ENCODE measurements at places on chromosomes 5 and 9.
A peak's percentile ranks its signal among the peaks of the same experiment; 100 is the strongest.

GRCh38 chr9:16312116-16312515 lies 558.4 kb downstream of the BNC2 start:
- no peak for DNase-seq

- DNase-seq: no peak
These were observed 184.5 kb downstream of the CRB2 start for GRCh38 chr9:123540457-123540856.

DNA sequence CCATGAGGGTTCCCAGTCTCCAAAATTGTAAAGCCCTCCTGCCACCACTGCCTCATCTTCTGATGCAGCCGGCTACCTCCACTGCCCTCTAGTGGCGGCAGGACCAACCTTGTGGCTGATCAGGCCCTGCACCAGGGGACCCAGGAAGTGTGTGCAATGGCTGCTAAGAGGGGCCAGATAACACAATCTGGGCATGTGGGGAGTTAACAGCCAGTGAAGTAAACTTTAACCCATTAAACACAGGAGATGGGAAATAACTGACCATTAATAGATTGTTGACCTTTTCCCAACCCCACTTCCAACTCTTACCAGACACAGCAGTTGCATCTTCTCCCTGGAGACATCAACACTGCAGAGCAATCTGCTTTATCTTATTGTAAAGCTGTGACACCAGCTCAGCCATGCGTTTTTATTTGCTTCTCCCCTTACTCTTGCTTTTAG lies 63.3 kb downstream of the FREM1 start:
- DNase-seq: no peak

DNA sequence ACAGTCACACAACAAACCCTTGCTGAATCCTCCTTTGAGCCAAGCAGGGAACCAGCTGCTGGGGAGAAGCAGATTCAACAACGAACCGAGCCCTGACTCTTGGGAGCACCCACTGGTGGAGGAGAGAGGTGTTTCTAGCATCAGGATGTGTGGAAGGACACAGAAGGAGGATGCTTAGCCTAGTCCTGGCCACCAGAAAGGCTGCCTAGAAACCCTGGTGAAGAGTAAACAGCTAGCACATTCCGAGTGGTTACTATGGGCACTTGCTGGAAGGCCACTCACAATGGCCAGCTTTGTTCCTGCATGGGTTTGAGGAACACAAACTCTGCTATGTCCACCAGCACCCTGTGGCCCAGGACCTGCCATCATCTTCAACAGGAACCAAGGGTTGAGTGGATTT lies 1.8 kb downstream of the TIFAB start:
- no peak for DNase-seq

- no peak for DNase-seq
These were observed 28.4 kb upstream of the SMIM32 start for GRCh38 chr5:136221340-136221739.

- DNase-seq: no peak
These were observed 120.4 kb downstream of the SPATA31D1 start for GRCh38 chr9:82108941-82109340.

GRCh38 chr9:114096041-114096511 lies 3.0 kb downstream of the KIF12 start:
- no peak for DNase-seq

GRCh38 chr5:10634562-10634961 lies 70.7 kb downstream of the ANKRD33B start:
- no peak for DNase-seq

- no peak for DNase-seq
These were observed 260.2 kb downstream of the ARHGAP26 start for GRCh38 chr5:143030349-143030748.

GRCh38 chr5:125812651-125813050 lies 610.6 kb upstream of the GRAMD2B start:
- DNase-seq: no peak

DNA sequence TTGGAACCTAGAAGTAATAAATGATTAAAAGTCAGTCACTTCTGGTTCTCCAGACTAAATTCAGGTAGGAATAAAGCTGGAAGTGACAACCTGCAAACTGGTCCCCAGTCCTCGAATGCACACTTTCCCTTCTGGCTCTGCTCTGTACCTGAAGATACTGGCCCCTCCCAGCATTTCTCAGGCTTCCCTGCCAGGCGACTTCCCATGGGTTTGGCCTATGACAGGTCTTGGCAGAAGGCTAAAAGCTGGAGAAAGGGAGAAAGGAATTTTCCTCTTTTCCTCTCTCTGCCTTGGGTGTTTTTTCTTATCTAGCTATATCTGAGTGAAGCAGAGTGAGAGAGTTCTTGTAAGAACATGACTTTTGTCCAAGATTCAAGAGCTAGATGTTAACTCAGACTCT lies 1005.7 kb downstream of the DTWD2 start:
- no peak for DNase-seq

- no peak for DNase-seq
These were observed 472.9 kb upstream of the FTMT start for GRCh38 chr5:121378559-121379359.

GRCh38 chr5:171907725-171908343 lies 98.6 kb downstream of the FBXW11 start:
- DNase-seq: peak; percentile 43

DNA sequence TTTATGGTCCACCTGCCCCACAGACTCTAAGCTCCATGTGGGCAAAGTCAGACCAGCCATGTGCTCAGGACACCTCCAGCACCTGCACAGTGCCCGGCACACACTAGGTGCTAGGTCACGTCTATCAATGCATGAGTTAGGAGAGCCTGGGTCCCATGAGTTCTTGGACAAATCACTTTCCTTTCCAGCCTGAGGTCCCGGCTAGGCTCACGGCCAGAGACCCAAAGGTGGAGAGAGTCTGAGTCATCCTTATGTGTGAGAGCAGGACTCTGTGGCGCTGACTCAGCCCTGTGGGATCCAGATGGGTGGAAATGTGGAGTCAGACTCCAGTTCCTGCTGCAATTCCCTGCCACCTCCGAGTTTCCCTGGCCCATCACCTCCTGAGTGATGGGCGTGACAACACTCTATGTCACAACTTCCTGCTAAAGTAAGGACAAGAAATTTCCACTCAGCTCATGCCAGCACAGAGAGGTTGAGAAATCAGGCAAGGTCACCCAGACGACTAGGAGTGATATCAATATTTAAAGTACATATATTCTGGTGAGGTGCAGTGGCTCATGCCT lies 2.5 kb upstream of the ST6GALNAC4 start:
- DNase-seq: peak; percentile 88

DNA sequence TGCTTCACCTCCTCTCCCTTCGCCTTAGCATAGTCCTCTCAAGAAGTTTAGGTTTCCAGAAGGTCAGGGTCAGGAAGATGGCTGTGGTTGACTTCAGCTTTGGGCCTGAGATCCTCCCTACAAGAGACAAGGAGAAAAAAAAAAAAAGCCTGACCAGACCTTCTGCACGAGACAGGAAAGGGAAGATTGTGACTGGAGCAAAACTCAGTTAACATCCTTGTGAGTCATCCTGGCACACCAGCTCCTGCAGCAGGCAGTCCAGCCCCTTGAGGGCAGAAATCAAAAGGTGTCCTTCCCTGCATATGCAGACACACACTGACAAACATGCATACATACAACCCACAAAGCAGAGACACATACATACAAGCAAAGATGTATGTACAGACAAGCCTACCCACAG lies 18.0 kb upstream of the ENHO start:
- no peak for DNase-seq

- DNase-seq: no peak
These were observed 65.1 kb downstream of the PLPPR1 start for GRCh38 chr9:101093620-101094019.

GRCh38 chr5:171725205-171725601 lies 60.4 kb upstream of the SMIM23 start:
- DNase-seq: no peak

DNA sequence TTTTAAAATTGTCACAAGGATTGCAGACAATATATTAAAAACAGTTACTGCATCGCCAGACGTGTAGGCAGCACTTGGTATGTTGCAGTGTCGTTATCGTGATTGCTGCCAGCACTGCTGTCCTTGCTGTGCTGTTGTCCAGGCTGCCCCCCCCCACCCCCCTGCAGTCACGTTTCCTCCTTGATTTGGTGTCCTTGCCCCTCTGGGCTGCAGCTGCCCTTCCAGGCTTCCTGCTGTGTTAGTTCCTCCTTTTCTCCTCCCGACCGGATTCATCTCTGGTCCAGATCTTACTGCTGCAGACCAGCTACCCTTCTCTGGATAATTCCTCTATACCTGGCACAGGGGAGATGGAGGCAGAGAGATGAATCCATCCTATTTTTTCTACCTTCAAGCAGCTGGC lies 298.9 kb downstream of the TRIM32 start:
- DNase-seq: no peak

- DNase-seq: peak; percentile 53
These were observed 183.9 kb upstream of the OTULINL start for GRCh38 chr5:14397717-14398116.

DNA sequence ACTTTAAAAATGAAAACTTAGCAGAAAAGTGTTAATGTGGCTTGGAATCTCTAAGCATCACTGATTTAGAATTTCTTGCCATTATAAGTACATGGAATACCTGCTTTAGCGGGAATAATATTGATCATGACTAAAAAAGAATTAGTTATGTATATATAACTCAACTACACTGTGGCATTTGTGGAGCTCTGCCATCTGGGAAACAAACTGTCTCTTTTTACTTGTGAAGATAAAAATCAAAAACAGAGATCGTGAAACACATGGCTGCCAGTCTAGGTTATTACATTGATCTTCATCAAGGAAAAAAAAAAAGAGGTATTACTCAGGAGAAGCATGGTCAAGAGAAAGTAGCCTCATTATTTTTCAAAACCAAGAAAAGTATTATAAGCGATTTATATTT lies 287.4 kb downstream of the HTR1A start:
- DNase-seq: no peak

DNA sequence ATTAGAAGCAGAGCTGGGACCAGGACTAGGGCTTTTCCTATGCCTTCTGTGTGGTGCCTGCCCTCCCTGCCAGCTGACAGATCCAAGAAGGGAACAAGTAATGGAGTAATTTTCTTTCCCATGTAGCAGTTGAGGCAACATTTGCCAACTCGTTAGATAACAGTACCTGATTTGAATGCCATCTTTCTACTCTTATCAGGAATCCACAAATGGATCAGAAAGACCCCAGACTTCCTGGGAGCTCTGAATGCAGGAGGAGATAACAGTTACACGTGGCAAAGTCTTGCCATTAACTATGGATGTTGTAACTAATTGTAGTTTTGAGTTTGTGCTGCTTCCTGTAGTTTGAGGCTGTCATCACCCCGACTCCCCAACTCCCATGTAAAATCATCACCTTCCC lies 39.2 kb downstream of the RCL1 start:
- no peak for DNase-seq

- no peak for DNase-seq
These were observed 214.6 kb downstream of the SREK1 start for GRCh38 chr5:66358741-66359140.

DNA sequence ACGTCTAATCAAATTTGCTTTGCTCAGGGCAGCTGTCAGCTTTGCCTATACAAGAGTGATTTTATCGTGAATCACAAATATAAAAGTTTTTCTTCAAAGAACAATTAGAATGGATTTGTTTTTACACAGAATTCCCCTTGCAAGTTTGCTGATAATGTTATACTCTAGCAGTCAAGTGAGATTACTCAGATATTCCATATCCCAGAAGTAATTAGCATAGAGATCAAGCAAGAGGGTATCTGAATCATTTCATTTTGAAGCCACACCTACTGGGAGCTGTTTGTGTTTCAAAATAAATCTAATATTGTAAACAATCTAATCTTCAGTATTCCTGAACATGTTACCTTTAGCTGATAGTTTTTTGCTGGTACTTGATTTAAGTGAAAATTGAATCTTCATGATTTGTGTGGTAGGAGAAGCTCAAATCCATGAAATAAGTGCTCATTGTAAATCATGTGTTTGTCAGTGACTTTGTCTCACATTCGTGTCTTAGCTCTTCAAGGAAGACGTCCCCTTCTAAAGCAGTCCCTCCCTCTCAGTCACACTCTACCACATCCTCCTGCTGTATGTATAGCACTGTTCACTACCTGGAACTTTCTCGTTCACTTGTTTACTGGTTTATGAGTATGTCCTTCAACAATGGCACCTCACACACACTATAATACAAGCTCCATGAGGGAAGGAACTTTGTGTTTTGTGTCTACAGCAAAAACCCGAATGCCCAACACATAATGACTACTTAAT lies 3.3 kb upstream of the TTC39B start:
- no peak for DNase-seq

- DNase-seq: no peak
These were observed 218.4 kb downstream of the GAPVD1 start for GRCh38 chr9:125479846-125480615.

- no peak for DNase-seq
These were observed 161.2 kb downstream of the MED27 start for GRCh38 chr9:131918481-131918880.

- DNase-seq: no peak
These were observed 19.7 kb downstream of the ANXA2R start for GRCh38 chr5:43020399-43020746.

GRCh38 chr5:143920772-143921171 lies 108.8 kb downstream of the HMHB1 start:
- DNase-seq: no peak

- no peak for DNase-seq
These were observed 1.3 kb downstream of the PPP1R26 start for GRCh38 chr9:135480940-135481310.

DNA sequence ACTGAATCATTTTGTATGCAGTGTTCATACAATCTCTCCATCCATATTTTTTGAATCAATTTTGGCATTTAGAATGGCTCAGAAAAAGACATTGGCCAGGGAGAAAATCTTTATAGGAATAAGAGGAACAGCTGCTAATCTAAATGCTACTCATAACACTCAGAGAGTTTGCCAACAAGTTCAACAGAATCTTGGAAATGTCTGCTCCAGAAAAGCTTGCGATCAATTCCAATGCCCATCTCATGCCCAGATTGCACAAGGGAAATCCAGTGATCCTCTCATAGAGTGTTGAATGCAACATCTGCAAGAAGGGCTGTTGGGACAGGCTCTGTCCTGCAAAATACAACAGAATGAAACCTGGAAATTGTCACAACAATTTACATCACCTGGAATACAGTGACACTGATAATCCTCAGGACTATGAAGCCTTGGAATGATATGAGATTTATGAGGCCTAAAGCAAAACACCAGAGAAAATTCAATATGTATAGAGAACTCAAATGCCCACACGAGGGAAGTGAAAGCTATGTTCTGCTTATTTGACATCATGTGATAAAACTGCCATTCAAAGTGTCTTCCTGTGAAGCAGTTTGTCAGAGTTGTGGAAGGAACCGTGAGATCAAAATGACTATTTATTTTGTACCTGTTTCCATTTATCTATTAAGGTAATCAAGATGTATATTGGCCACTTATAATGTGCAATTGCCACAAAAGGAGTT lies 190.1 kb downstream of the PARP8 start:
- DNase-seq: no peak

DNA sequence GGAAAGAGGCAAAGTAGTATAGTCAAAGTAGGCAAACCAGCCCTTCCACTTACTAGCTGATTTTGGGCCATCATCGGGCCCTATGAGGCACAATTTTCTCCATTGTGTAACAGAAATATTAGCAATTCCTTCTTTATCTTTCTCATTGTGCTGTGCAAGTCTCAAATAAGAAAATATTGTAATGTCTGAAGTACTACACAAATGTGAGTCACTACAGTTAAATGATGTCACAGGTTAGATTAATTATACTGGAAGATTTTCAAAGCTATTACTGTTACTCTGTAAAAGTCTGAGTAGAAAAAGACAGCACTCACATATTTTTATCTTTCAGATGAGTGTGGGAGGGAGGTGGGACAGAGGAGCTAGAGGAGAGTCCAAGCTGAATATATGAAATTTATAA lies 12.4 kb upstream of the TMC1 start:
- DNase-seq: no peak

GRCh38 chr5:167730656-167731055 lies 560.8 kb upstream of the WWC1 start:
- DNase-seq: no peak

GRCh38 chr9:1460143-1460769 lies 410.1 kb downstream of the DMRT2 start:
- DNase-seq: no peak
